Left forelimb (tissue), 1 donor: ENCODE measurements at places on chromosomes 6 and 20.

- DNase-seq, result no peak
These were observed 612.5 kb upstream of the HS3ST5 start for GRCh38 chr6:114955363-114955762.

- DNase-seq, result no peak
These were observed 301.8 kb upstream of the ID4 start for GRCh38 chr6:19535351-19535750.

DNA sequence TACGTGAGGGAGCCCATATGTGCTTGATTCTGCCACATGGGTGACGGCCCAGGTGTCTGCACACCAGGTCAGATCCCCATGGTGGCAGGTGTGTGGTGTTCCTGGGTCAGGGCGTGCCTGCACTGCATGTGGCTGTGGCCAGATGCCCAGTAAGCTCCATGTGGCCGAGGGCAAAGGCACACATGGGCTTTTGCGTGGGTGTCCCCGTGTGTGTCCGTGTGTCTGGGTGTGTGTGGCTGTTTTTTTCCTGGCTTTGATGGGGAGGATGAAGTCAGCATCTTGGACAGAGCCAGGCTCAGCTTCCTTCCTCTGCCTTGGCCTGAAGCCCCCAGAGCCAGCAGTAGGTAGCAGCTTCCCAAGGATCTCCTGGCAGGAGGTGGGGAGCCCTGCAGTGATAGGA is 1.5 kb upstream of the TNXB start:
- DNase-seq, result no peak

- DNase-seq, result no peak
These were observed 49.1 kb downstream of the SYNDIG1 start for GRCh38 chr20:24518515-24518914.

DNA sequence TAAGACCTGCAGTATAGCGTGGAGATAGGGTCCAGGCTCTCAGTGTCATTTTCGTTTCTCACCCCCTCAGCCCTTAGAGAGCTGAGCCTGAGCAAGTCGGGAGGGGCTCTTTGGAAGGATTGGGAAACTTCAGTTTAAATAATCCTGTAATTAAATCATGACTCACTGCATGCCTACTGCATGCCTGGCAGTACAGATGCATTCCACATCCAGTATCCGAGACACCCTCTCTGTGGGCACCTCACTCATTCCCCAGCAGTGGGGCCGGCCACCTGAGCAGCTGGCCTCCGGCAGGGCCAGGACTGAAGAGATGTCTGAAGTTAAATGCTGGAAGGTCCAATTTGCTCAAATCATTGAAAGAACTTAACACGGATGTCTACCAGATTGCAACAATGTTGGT is 316.6 kb downstream of the THBS2 start:
- DNase-seq, result no peak

DNA sequence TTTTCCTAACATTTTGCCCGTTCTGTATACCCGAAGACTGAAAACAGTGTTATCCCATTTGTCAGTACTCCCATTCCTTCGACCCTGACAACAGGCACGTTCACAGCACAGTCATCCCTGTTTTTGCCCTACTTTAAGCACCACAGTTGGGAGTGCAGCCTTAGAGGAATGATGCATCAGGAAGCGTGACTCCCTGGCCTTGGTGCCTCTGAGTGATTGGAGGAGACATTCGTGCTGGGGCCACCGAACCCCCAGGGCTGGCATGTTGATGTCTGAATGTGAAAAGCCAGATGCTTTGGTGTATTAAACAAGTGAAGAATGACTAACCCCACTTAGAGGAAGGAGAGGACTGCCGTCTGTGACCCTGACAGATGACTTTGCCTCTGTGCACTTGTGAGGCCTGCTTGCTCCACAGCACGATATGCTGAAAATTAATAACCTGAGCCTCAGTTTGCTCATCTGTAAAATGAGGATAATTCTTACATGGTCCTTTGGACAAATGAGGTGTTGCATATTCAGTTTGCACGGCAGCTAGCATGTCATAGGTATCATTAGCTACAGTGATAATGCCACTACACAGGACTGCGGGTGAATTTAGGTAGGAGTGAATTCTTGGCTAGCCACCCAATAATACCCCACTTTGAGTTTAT is 36.0 kb downstream of the STK35 start:
- no peak for DNase-seq
